ENCODE measurements at places on chromosomes 7 and 10.

GRCh38 chr7:133529861-133530260 is 277.0 kb downstream of the EXOC4 start:
- DNase-seq = no peak

DNA sequence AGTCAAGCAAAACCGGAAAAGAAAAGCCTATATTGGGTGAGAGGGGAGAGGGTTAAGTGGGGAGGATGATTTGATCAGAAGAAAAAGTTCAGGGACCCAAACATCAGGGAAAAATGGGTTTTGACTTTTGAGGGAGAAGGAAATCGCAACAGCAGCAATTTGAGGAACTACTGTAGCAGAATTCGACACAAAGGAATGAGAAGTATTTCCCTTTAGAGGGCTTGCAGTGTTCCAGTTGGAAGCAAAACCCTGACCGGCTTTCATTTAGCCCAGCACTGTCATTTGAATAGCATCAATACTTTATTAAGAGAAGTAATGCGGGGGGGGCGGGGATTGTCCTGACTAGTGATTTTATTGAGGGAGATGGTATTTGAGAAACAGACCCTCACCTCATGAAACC is 37.2 kb upstream of the GATA3 start:
- no peak for DNase-seq

DNA sequence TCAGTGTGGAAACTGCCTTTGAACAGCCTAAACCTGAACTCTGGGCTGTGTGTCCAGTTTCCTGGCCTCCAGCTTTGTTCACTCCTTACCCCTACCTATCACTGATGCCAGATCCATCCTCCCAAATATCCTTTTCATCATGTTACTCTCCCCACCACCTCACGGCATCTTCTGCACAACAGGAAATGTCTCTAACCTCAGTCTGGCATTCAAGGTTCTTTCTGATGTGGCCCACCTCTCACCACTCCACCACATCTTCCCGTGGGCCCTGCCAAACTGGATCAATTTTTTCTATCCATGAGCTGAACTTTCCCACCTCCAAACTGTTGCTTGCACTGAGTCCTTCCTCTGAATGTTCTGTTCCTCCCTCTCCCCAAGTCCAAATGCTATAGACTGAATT is 35.8 kb upstream of the MAP3K8 start:
- DNase-seq = no peak

- DNase-seq = no peak
Observed at GRCh38 chr10:123938890-123939289, 47.3 kb upstream of the CPXM2 start.

DNA sequence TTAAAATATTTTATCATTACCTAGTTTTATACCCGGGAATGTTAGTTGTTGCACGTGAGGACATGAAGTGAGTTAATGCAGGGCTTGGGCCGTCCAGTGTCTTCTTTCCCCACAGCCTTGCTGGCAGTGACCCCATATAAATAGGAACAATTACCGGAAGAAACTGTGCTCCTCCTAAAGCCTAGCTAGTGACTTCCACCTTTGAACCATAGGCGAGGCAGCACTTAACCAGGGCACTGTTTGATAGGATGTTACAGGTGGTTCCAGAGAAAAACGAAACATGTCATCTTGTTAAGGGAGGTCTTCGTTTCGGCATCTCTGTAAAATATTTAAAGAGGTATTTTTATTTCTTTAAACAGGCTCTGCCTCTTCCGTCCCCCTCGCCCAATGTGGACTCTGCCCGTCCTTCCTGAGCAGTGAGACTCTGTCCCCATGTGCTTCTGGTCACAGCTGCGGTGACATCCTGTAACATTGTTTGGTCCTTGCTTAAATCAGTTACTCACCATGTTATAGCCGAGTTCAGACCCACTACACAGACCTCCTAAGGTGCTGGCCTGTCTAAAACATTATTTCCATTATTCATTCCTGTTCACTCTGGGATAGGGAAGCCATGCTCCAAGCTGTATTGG is 145.6 kb downstream of the MGMT start:
- DNase-seq = no peak

DNA sequence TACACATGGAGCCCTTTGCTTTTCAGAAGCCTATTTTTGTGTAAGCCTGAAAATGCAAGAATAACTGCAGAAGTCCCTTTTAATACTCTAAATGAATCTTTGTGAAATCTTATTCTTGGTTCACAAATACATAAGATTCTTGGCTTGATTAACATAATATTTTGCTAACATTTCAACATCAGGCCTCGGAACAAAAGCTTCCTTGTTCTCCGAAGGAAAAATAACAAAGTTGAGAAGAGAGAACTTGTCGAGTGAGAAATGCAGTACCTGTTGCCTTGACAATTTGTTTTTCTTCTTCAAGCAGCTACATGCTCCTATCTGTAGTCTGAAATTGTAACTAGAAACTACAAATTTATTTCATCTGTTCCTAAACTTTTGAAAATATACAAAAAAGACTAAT is 8.5 kb downstream of the NT5C2 start:
- DNase-seq = no peak

DNA sequence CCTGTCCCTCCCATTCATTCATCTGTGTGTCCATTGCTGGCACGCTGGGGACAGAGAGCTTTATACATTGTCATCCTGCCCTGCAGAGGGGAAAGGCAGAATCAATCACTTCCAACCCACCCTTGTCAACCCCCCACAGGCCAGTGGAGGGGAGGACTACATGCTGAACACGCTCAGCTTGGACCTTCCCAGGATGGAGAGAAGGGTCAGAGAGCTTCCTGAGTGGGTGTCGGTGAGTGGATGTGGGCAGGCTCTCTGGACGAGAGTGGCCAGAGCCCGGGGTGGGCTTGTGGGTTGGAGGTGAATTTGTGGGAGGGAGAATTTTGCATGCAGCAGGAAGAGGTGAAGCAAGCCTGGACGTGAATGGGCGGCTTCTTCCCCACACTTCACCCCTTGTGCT is 93.9 kb downstream of the DNAJB6 start:
- DNase-seq = no peak

GRCh38 chr10:44389150-44389549 is 4.3 kb upstream of the CXCL12 start:
- DNase-seq = no peak

DNA sequence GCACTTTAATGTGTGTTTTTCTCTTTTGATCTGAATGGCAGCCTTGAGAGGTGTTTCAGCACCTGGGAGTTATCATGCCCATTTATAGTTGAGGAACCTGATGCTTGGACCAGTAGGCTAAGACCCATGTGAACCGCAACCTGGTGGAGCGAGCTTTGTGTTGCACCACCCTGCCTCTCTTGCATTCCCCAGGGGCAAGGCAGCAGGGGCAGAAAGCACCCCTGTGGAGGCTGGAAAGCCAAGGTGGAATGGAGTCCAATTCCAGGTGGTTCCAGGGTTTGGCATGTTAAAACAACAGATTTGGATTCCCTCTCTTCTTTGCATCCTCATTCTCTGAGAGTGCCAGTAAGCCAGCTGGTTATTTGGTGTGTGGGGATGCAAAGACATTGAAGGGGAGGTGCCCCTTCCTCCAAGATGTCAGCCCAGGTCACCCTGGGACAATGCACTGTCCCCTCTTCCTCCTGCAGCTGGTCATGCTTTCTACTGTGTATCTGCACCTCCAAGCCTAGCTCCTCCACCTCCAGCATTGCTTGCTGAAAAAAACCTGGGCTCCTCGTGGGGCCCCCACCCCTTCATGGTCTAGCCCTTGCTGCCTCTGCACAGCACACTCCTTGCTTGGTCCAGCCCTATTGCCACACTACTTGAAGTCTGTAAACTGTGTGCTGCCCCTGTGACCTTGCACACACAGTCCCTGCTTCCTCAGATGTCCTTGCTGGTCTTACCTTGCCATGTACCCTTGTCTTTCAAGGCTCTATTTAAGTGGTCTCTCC is 5.6 kb upstream of the CDH23 start:
- DNase-seq = no peak

DNA sequence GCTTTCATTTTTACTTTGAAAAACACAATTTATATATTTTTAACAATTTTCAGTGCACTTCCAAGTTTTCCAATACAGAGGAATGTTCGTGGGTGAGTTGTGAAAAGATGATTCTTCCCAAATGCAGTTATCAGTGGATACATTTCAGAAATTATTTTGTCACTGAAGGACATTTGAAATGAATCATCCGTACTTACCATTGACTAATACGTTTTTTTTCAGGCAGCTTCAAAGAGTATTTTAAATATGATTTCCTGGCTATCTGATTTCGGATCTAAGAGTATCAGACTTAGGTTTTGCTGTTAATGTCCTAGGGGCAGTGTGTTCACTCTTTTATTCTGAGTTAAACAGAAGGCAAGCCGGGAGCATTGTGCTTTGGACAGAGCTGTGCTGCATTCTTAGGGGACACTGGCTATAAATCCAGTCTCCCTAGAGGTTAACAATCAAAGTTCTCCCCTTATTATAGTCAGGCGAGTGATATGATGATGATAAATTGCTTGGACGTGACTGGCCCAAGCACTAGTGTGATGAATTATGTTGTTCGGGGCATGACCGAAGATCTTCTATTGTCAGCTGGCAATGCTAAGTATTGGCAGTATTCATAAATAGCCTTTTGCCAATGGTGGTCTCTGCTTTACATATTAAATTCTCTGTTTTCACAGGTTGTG is 4.5 kb downstream of the PTER start:
- no peak for DNase-seq

- DNase-seq = no peak
Observed at GRCh38 chr7:27418541-27418940, 175.9 kb downstream of the EVX1 start.

DNA sequence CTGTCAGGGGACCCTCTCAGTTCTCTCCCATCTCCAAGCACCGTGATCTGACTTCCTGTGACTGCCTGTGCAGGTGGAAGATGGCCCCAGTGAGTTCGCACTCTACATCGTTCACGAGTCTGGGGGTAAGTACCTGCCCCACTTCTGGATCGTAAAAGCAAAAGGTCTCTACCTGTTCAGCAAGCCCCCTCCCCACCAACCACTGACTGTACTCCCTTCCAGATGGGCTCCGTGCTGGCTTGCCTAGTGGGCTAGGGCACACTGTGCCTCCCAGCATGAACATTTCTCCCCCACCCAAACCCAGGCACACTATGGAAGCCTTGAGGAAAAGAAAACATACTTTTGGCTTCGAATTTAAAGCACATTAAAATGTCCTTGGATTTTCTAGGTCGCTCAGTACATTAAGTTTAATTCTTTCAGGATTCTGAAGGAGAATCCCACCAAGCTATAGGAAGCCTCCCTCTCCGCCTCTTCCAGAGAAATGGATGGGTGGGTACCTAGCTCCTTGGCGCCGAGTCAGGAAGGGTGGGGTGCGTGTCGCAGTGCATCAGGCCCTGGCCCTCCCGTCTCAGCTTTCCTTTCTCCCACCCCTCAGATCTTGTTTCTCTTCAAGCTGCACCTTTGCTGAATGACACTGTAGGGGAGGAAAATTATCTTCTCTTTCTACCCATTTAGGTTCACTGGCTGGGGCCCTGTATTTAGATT is 11.0 kb upstream of the ZNF22 start:
- DNase-seq = no peak

GRCh38 chr7:80637911-80638765 is at the start of gene CD36:
Gene CD36 (plus strand): TSS chr7:80638642. CDS start chr7:80646741, 8,099 bp downstream.
- no peak for DNase-seq

DNA sequence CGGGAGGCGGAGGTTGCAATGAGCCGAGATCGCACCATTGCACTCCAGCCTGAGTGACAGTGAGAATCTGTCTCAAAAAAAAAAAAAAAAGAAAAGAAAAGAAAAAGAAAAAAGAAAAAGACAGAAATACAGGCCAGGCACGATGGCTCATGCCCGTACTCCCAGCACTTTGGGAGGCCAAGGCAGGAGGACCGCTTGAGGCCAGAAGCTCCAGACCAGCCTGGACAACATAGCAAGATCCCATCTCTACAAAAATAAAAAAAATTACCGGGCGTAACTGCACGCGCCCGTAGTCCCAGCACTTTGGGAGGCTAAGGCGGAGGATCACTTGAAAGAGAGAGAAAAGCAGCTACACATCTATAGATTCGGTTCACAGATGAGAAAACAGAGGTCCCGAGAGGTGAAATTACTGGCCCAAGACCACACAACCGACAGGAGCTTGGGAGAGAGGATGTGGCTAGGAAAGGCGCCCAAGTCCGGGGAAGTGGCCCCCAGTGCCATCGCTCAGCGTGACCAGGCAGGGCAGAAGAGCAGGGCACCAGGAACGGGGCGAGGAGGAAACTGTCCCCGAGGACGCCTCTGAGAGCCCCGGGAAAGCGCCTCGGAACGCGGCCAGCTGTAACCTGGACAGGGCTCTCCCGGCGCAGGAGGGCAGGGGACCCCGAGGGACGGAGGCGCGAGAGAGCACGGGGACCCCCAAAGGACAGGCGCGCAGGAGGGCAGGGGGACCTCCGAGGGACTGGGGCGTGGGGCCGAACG is 612 bp downstream of the SNX8 start:
- DNase-seq = peak; percentile 14

DNA sequence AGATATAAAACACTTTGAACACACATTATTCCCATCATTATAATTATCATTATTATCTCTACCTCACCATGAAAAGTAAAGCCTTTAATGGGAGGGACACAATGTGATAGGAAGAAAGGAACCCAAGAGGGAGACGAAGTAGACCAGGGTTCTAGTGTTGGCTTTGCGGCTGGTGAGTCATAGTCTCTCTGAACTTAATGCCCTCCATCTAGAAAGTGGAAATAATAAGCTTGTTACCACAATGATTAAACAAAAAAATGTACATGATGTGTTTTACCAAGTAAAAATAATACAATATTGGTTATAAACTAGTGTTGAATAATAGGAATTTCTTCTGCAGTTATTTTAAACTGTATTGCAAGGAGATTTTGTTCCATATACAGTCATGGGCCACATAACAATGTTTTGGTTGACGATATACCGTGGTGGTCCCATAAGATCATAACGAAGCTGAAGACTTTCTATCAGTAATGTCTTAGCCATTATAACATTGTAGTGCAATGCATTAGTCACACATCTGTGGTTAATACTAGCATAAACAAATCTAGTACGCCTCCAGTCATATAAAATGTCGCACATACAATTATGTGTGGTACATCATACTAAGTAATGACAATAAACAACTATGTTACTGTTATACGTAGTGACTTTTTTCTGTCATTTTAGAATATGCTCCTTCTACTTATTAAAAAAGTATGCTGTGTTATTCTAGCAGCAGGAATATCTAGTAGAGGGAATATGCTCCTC is 450.6 kb upstream of the SORCS1 start:
- no peak for DNase-seq

DNA sequence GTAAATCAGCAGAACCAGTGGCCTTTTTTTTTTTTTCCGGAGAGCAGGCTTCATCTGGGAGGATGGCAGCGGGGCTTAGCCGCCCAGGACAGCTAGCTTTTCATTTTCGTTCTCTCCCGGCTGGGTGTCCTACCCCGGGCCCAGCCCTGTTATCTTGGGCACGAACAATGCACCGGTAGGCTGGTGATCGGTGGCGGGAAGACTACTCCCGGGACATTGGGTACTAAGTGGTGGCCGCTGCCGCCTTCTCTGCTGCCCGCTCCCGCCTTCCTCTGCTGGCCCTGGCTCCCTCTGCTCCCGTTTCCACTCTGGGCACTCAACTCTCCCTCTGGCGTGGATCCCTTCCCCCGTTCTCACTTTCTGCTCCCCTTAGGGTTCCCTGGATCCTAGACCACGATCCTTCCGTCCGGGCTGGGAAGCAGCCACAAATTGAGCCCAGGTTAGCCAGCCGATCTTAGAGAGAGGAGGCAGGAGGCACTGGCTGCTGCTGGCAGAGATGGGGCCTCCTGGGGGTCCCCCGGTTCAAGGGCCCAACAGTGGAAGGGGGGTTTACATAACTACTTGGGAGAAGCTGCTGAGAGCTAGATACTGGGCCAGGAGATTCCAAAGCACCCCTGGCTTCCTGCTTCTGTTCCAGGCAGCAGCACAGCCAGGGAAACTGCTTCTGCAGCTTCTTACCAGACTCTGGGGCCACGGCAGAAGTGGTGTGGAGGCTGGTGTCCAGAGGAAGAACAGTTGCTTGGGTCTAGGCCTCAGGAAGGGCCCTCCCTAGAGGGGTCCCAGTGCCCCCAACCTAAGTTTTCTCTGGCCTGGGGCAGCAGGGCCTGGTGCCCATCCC is 1.8 kb downstream of the TLX1 start:
- DNase-seq = no peak

All from CD4-positive, alpha-beta T cell treated with Interleukin-4 for 1 hour (primary cell).